ENCODE measurements at places on chromosomes 4 and X.

DNA sequence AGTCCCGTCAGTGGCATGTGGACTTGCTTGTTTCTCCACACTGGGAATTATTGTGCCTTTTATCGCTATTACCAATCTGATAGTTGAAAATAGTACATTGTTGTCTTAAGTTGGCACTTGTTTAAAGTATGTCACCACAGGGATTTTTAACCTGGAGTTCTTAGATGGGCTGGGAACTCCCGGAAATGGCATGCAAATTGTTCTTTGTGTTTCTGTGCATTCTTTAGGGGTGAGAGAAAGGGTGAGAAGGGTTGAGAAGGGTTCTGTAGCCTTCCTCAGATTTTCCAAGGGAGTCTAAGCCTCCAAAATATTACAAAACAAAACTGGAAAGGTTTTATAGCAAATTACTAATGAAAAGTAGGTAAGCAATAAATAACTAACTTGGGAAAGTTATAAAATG, 176.9 kb downstream of the ZIC3 start:
- no peak for DNase-seq

GRCh38 chrX:51569561-51569960, 49.2 kb downstream of the CENPVL3 start:
- DNase-seq = no peak

- no peak for DNase-seq
These were observed 49.5 kb downstream of the SHROOM2 start for GRCh38 chrX:9835585-9836210.

GRCh38 chr4:26558166-26558895, 25.6 kb upstream of the TBC1D19 start:
- DNase-seq = no peak

- DNase-seq = no peak
These were observed 29.3 kb upstream of the HGFAC start for GRCh38 chr4:3412257-3413020.

DNA sequence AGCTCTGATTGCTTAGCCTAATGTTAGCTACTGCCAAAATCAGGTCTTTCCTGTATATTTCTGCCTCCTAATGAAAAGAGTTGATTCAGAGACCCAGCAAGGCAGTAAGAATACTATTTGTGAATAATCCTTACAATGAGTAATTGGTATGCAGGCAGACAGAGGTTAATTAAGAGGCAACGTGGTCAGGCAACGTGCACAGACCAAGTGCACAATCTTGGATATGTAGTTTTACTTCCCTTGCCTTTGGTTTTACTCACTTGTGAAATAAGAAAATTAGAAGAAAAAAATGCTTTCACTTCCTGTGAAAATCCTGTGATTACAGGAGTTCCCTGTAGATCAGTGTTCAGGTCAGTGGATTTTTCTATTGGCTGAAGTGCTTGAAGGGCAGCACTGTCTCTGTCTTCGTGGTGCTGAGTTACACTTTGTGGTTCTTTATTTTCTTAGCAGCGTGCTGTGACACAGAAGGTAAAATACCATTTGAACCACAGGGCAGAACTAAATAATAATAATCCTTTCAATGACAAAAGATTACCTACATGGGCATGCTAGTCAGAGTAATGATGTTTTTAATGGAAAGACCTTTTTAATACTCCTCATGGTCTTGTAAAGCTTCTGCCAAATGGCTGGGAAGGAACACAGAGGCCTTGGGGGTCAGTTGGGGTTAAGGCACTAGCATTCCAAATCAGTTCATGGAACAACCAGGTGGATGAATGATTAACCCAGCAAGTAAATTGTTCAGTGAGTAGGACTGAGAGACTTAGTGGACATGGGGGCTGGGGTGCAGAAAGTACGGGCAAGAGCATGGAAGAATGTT, 430.9 kb downstream of the MAPK10 start:
- no peak for DNase-seq

DNA sequence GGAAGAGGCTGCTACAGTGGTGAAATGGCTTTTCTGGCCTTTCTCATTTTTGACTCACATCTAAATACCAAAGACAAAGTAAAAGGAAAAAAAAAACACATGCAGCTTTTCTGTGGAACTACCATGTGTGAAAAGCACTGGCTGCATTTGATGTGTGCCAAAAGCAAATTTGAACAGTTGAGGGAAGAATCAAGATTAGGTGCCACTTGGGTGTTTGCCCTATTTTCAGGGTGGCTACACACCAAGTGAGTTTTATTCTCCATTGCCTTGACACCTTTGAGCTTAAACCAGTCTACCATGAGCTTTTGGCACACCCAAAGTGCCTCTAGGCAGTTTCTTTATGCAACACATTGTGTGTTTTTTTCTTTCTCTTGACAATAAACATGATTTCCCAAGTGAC, 423.9 kb downstream of the FAM133A start:
- no peak for DNase-seq

DNA sequence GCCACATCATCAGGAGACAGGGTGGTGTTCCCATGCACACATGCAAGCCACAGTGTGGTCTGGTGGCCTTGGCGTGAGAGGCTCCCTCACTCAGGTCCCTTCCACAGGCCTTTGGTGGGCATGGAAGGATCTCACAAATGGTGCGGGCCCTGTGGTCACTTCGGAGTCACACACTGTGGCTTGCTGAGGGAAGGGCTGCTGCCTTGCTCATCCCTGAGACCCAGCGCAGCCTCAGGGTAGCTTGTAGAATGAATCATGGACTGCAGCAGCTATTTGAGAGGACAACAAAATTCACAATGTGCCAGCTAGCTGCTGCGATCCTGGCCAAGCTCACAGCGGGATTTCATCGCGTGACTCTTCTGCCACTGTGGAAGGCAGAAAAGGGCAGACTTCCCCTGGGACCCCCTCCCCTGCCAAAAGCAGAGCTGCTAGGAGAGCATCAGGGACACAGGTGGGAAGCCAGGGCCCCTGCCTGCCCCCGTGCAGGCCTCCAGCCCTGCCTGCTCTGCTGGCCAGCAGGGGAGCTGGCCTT, 106.4 kb downstream of the ABLIM2 start:
- DNase-seq = no peak

- DNase-seq = no peak
These were observed 229.9 kb downstream of the SOX3 start for GRCh38 chrX:140274811-140275525.

DNA sequence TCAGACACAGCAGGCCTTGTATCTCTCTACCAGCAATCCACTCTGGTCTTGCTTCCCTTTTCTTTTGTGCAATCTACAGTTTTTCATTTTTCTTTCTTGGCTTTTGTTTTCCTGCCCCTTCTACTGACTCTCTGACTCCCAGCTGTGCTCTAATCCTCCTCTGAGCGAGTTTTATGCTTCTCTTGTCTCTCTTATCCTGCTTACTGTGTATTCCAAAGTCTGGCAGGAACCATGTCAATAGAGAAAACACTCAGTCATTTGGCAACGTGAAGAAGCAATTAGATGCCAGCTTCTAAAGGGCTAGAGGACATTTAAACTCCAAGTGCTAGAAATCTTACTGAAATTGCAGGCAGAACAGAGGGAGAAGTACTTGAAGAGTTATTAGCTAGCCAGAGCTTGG, 984.6 kb upstream of the TENM3 start:
- no peak for DNase-seq

DNA sequence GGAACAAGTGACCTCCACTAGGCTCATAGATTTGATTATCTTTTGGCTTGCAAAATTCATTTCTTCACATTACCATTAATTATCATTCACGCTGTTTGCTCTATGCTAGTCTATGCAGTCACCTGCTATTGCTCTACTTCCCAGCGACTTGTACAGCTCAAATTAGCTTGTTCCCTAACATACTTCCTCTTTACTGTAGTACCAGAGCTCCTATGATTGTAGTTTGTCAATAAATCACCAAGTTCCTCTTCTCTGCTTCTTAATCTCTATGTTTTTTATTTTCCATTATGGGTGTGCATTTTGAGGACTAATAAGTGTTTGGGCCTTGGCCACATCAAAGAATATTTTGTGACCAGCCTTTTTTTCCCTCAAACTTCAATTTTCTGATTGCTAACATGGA, 6.2 kb upstream of the GSPT2 start:
- no peak for DNase-seq
